ENCODE measurements at places on chromosomes 11 and 22.

GRCh38 chr11:91100427-91100826 is 877.6 kb upstream of the CHORDC1 start:
- DNase-seq: no peak

DNA sequence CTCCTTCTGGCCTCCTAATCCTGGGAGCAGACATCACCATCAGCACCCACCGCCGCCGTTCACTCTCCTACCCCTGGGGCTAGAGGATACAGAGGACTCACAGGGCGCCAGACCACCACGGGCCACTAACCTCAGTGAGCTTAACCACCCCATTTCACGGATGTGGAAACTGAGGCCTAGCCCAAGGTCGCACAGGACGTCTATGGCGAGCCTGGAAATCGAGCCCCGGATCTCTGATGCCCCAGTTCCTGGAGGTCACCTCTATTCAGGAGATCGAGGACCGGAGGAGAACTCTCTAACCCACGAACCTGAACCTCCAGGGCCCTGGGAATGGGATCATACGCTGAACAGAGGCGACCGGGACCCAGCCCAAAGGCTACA is 349 bp downstream of the TIMM10 start:
- no peak for DNase-seq

DNA sequence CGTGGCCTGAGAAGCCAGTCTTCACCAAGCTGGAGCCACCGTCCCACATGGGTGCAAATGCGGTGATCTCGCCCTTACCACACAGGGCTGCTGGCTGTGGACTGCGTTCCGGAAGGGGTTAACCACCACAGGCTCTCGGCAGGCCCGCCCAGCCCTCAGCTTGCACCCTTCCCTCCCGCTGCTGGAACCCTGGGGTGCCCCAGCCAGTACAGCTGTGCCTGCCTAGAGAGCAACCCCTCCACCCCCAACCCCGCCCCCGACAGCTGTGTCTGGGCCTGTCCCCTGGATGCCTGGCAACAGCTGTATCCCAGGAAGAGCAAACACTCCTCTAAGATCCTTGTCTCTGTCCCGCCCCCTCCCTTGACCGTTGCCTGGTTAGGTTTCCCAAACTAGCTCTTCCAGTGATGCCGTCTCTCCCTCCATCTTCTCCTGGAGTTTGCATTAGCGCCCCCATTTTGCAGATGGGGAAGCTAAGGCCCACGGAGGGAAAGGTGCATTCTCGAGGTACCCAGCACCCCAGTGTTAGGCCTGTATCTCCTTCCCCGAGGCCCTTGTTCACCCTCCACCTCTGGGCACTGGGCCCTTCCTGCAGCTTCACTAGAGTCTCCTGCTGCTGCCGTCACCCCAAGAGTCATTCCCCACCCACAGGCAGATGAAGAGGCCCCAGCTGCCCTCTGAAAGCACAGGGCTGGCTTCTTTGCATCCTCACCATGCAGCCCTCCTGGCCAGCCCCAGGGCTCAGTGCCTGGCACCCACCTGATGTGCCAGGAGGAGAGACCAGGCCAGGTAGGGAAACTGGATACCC is 12.6 kb upstream of the COX8A start:
- peak; percentile 67 for DNase-seq

GRCh38 chr22:41526830-41527799 is 17.2 kb downstream of the POLR3H start:
- peak; percentile 69 for DNase-seq

DNA sequence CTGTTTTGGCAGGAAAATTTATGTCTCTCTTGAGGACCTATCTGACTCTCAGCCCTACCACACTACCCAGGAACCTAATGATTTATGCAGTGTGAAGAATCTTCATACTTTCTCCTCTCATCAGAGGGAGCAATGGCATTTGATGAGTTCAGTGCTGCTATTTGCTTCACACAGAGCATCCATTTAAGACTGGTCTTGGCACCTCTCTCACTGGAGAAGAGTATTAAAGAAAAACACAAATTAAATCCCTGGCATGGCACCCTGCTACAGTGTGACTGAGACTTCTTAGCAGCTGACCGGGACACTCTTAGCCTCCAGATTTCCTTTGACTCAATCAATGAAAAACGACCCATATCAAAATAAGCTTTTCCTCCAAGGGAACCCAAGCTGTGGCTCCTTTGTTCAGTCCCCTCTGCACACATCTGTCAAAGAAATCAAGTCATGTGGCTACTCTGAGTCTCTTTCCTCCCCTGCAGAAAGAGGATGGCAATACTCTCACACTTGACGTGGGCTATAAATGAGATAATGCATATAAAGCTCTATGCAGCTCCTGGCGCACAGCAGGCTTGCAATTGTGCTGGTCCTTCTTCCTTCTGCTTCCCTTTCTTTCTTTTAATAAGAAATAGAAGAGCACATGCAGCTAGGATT is 186.1 kb upstream of the E2F8 start:
- DNase-seq: no peak

- no peak for DNase-seq
Observed at GRCh38 chr11:82895437-82896091, 4.7 kb downstream of the PRCP start.

DNA sequence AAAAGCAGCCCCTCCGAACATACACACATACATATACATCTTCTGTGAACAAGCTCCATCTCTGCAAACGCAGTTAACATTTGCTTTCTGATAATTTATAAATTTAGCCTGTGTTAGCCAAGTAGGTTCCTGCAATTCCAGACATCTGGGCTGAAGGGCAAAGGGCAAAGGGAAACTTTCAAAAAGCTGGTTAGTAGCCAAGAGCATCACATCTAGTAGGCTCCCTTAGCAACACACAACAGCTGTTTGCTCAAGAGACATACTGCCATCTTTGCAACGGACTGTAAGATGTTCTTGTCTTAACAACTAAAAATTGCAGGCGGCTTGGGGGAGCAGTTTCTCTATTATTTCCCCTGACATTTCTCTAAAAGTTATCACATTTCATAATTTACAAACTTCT is 134.9 kb downstream of the RBFOX2 start:
- no peak for DNase-seq

DNA sequence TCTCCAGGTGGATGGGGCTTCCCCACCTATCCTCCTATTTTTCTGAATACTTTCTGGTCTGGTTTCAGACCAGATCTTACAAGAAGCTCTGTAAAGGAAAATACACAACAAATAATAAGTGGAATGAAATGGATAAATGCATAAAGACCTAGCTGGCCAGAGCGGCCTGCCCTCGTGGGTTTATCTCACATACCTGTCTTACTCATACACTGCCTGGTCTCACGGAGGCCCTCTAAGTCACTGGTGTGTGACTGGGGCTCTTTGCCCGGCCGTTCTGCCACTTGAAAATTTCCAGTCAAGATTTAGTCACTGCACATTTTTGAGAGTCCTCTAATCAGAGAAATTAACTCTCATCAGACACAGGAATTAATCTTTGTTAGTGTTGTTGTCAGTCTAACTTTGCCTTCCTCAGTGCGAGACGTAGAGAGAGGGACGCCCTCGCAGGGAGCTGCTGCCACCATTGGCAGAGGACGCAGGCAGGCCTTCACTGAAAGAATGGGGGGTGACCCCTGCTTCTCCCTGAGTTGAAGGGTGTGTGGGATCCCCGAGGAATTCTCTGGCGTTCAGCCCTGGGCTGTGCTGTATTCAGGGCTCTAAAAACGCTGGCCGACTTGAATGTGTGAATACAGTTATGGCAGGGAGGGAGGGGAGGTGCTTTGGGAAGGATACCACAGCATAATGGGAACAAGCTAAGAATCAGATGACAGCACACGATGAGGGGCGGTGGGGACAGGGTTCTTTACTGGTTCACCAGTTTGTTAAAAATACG is 46.3 kb upstream of the CADM1 start:
- peak; percentile 69 for DNase-seq

DNA sequence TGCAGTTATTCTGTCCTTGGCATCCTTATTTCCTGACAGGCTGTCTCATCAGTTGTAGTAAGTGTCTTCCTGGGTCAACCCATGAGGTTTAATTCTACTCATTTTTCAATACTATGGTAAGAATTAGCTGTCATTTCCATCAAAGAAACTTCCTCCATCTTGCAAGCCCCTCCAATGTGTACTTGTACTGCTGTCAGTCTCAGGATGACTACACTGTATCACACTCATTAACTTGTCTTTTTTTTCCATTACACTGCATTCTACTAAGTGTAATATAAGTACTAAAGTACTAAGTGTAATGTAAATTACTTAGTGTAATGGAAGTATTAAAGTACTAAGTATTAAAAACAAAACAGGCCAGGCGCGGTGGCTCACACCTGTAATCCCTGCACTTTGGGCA is 102.8 kb downstream of the CWF19L2 start:
- no peak for DNase-seq

GRCh38 chr11:44852159-44852747 is 98.4 kb downstream of the TP53I11 start:
- peak; percentile 30 for DNase-seq

DNA sequence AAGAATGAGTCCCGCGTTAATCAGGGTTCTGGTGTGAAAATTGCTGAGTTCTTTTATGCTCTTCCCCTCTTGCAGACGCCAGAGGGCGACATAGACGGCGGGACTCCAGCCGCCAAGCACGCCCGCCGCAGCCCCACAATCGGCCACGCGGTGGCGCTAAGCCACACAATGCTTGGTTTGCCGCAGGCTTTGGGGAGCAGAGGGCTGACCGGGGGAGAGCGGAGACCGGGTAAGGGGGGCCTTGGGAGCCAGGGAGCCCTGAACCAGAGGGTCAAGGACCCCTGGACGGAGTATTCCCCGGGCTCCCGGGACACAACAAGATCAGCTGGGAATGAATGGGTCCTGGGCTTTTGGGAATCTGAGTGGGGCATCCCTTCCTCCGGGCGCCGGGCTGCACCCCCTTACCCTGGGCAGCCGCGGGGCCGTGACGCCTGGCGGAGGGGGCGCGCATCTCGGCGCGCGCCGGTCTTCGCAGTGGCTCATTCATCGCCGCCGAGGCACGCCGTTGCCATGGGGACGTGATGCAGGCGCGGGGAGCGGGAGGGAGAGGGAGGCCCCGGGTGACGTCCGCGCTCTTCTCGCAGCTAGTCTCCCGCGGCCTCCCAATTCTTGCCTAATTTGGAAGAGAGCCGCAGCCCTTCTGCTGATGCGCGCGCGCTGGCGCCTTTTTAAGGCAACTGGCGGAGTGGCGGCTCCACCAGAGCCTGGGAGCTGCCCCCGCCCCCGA is 12.2 kb upstream of the NPAS4 start:
- peak; percentile 95 for DNase-seq

DNA sequence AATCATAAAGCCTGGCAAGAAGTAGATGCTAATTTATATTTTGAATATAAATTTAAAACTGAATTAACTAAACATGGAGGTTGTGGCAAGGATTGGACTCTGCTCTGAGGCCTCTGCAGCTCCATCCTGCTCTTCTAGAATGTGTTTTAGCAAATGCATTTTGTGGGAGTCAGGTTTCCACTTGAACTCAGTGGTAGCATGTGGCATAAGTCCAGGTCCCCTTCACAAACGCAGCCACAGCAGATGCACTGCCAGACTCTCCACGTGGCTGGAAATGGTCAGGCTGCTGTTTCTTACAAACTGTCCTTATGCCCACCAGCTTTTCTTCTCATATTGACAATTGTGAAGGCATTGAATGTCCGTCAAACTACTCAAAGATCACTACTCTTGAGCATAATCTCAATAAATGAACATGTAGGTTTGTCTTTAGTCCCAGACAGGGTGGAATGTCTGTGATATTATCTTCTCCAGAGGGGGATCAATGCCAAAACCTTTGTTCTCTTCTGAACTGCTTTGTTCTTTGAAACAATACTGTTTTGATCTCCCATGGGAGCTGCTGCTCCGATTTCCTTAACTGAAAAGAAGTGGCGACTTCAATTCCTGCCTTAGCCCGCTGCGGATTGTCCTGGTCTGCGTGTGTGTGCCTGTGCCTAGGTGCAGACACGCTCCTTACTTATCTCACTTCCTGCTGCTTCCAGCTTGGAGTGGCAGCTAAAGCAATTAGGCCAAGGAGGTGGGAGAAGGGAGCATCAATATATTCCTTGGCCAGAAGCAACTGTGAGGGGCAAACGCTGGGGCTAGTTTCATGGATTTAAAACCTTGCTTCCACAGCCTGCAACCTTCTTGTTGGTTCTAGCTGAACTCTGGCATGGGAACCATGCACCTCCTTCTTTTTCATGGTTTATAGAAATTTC is 24.2 kb downstream of the EIF4G2 start:
- no peak for DNase-seq

GRCh38 chr11:131658952-131659351 is 288.5 kb downstream of the NTM start:
- DNase-seq: peak; percentile 53

GRCh38 chr11:36270701-36271100 is 18.5 kb downstream of the COMMD9 start:
- no peak for DNase-seq
